ENCODE measurements at places on chromosomes 16 and 17. TPM values are rescaled to one million over a fixed set of nuclear protein-coding genes. Genes with fewer than 3 reads are reported as not detected.

DNA sequence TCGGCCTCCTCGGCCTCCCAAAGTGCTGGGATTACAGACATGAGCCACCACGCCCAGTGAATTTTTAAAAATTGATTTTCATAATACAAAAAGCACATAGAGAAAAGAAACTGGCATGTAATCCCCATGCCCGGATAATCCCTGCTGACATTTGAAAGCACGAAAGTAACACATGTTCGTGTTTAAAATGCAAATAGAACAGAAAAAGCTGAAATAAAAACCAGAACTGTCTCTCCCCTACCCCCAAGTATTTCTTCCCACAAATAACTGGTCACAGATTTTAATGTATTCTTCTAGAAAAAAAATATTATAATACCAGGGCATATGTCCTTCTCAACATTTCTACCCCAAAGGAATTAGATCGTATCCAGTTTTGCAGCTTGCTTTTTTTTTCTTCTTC, 222.9 kb downstream of the SLC39A11 start:
- no peak overlapping the region for H3K27ac ChIP-seq
- H3K27me3 ChIP-seq = no peaks in the 10 kb centered on the region
- DNase-seq = no peak
- no peaks in the 10 kb centered on the region for H3K4me1 ChIP-seq
- no peak overlapping the region for H3K4me3 ChIP-seq

GRCh38 chr17:15087946-15088345, 177.2 kb downstream of the PMP22 start:
- H3K27me3 ChIP-seq = no peaks in the 10 kb centered on the region
- no peak overlapping the region for H3K4me3 ChIP-seq
- H3K4me1 ChIP-seq = no peaks in the 10 kb centered on the region
- H3K36me3 ChIP-seq = no peaks in the 10 kb centered on the region

DNA sequence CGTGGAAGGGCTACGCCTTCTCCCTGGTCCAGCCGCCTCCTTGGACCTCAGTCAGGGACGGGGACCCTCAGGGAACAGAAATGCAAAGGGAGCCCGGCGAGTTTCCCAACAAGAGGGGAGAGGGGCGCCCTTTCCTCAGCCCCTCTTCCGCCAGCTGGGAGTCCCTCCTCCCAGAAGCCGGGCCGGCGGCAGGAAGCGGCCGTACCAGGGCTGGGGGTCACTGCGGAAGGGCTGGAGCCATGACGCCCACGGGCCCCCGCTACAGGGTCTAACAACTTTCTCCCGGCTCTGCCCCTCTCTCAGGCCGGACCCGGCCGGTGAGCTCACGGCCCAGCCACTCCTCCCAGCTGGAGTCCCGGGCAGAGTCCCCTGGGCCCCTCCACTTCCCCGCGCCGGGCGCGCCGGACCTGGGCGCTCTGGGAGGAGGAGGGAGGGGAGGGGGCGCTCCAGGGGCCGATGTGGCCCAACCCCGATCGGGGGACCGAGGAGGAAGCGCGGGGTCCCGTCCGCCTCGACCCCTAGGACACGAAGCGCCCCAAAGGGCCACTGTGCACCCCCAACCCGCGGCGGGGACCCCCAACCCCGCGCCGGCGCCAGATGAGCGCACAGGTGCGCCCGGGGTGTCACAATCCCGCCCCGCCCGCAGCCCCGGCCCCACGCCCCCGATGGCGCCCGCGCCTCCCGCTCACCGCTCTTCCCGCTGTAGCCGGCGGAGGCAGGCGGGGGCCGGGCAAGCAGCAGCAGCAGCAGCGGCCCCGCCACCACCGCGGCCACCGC, 578 bp downstream of the PGAP6 start:
- DNase-seq = no peak
- peak overlapping the region; percentile 91 for H3K27ac ChIP-seq
- H3K27me3 ChIP-seq = no peaks in the 10 kb centered on the region
- H3K36me3 ChIP-seq = no peaks in the 10 kb centered on the region

DNA sequence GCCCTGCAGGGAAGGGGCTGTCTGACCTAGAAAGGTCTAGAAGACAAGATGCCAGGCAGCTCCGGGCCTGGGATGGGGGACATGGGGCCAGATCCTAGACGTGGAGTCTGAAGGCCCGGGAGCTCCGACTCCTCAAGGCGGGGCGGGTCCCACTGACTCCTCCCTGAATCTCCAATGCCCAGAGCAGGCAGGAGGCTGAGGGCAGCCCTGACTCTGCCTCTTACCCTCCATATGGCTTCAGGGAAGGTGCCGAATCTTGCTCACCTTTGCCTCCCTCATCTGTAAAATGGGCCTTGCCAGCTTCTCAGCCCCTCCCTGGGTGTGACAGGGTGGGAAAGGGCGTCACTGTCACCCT, 14.8 kb downstream of the VASN start:
- peak overlapping the region; percentile 59 for H3K27ac ChIP-seq
- no peaks in the 10 kb centered on the region for H3K27me3 ChIP-seq
- DNase-seq = no peak
- H3K4me3 ChIP-seq = no peak overlapping the region

GRCh38 chr17:43755389-43755875, 3.2 kb downstream of the SOST start:
- H3K36me3 ChIP-seq = no peaks in the 10 kb centered on the region
- no peak for DNase-seq
- peaks cover 13% of the 10 kb centered on the region for H3K4me1 ChIP-seq

DNA sequence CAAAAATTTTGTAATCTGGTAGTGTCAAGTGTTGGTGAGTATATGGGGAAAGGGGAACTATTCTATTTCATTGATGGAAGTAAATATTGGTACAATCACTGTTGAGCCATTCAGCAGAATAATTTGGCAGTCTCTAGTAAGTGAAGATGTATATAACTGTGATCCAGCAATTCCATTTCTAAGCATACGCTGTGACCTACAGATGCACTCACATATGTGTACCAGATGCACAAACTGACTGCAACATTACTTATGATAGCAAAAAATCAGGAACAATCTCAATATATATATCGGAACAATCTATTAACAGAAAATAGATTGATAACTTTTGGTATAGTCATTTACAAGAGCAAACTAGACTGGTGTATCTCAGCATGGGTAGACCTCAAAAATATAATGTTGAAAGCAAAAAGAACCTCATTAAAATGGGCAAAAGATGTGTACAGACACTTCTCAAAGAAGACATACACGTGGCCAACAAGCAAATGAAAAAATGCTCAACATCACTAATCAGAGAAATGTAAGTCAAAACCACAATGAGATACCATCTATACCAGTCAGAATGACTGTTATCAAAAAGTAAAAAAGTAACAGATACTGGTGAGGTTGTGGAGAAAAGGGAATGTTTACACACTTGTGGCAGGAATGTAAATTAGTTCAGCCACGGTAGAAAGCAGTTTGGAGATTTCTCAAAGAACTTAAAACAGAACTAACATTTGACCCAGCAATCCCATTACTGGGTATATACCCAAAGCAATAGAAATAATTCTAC, 20.7 kb downstream of the ADAP2 start:
- no peaks in the 10 kb centered on the region for H3K27me3 ChIP-seq
- DNase-seq = no peak
- H3K4me1 ChIP-seq = no peaks in the 10 kb centered on the region
- H3K4me3 ChIP-seq = no peak overlapping the region

Gene SPATA33
- total RNA-seq = 2.2 TPM

Gene GEMIN4
- 16.6 TPM for total RNA-seq

Gene BCO1
- total RNA-seq = 0.59 TPM

DNA sequence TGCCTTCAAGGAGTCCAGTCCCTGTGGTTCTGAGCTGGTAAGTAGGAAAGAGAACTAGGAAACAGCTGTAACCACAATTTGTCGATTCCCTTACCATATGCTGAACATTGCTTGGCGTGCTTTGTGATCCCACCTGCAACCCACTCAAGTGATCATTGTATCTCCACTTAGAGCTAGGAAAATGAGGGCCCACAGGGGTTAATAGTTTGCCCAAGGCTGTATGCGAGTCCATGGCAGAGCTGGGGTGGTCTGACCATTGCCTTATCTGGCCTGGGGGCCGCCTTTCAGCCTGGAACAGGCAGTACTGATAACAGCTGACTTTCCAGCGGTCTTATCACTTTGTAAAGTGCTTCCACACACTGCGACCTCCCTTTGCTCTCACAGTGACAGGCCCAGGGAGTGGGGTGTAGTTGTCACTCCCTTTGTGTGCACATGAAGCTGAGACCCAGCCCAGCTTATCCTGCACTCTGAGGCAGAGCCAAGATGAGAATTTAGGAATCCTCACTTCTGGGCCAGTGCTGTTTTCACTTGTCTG, 9.8 kb downstream of the MYL4 start:
- DNase-seq = no peak
- H3K4me3 ChIP-seq = no peak overlapping the region
- no peaks in the 10 kb centered on the region for H3K27me3 ChIP-seq
- H3K27ac ChIP-seq = no peak overlapping the region

Gene NOXO1
- 4.2 TPM for total RNA-seq

DNA sequence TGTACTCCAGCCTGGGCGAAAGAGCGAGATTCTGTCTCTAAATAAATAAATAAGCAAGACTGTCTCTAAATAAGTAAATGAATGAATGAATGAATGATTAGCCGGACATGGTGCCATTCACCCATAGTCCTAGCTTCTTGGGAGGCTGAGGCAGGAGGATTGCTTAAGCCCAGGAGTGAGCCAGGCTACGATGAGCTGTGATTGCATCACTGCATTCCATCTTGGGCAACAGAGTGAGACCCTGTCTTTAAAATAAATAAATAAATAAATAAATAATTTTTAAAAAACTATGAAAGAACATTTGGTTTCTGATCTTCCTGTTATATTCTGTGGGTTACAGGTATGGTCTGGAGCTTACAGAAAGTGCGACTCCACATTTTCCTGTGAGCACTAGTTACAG, 65.0 kb downstream of the C17orf58 start:
- no peaks in the 10 kb centered on the region for H3K27me3 ChIP-seq
- H3K27ac ChIP-seq = no peak overlapping the region
- DNase-seq = no peak
- no peak overlapping the region for H3K4me3 ChIP-seq
- H3K36me3 ChIP-seq = peaks cover 15% of the 10 kb centered on the region
- no peaks in the 10 kb centered on the region for H3K4me1 ChIP-seq

DNA sequence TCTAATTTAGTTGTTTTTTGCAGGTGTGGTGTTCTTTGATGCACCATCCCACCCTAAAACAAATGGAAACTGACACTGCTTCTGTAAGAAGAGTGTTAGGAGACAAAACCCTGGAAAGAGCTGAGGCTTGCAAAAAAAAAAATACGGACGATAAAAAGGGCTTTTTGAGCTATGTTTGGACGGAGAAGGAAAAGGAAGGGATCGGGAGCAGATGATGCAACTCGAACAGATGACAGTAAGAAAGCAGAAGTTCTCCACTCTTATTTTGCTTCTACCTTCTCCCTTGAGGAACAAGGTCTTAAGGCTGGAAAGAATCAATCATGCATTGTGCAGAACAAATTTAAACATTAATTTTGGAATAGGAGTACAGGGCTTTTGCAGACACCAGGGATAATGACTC, 136.7 kb downstream of the MAF start:
- no peaks in the 10 kb centered on the region for H3K4me1 ChIP-seq
- H3K4me3 ChIP-seq = no peak overlapping the region
- H3K27ac ChIP-seq = no peak overlapping the region

DNA sequence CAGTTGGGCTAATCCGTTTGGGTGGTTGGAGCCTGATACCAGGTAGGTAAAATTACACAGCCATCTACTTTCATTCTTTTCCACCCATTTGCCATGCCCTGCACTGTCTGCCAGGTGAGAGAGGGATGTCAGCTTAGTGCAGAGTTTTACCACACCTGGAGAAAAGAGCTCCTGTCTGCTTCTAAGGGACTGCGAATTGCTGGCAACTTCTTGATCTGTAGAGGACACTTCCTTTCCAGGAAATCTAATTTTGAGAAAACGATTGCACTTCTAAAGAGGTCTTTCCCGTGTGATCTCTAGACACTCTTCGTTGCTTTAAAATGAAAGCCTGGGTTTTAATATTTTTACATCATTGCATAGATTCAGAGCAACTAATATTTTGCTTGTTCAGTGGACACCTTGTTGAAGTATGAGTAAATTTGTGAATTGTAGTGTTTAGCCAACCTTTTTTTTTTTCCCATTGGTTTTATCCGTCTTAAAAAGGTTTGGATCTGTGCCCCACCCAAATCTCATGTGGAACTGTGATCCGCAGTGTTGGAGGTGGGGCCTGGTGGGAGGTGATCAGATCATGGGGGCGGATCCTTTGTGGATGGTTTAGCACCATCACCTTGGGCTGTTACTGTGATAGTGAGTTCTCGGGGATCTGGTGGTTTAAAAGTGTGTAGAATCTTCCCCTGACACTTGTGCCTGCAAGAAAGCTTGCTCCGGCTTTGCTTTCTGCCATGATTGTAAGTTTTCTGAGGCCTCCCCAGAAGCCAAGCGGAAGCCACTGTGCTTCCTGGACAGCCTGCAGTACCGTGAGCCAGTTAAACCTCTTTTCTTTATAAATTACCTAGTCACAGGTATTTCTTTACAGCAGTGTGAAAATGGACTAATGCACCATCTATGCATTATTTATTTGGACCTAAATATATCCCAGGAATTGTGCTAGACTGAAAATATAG, 104.6 kb downstream of the PRKCA start:
- H3K27ac ChIP-seq = no peak overlapping the region
- DNase-seq = no peak
- peaks cover 4% of the 10 kb centered on the region for H3K4me1 ChIP-seq

GRCh38 chr16:4314532-4315185, 1.2 kb upstream of the GLIS2 start:
- no peaks in the 10 kb centered on the region for H3K36me3 ChIP-seq
- H3K4me3 ChIP-seq = peak overlapping the region; percentile 89
- H3K27me3 ChIP-seq = peaks cover 53% of the 10 kb centered on the region
- H3K27ac ChIP-seq = peak overlapping the region; percentile 98
- peaks cover 68% of the 10 kb centered on the region for H3K4me1 ChIP-seq

- no peaks in the 10 kb centered on the region for H3K4me1 ChIP-seq
- H3K27ac ChIP-seq = no peak overlapping the region
- no peaks in the 10 kb centered on the region for H3K27me3 ChIP-seq
- H3K4me3 ChIP-seq = no peak overlapping the region
- DNase-seq = no peak
Observed at GRCh38 chr16:78635807-78636206, 536.4 kb downstream of the WWOX start.

GRCh38 chr16:87534751-87535150, 41.9 kb upstream of the ZCCHC14 start:
- no peak overlapping the region for H3K27ac ChIP-seq
- H3K36me3 ChIP-seq = no peaks in the 10 kb centered on the region
- no peak for DNase-seq
- no peak overlapping the region for H3K4me3 ChIP-seq
- peaks cover 36% of the 10 kb centered on the region for H3K27me3 ChIP-seq
- no peaks in the 10 kb centered on the region for H3K4me1 ChIP-seq
